ENCODE measurements at places on chromosomes 3 and 15. TPM values are rescaled to one million over a fixed set of nuclear protein-coding genes. Genes with fewer than 3 reads are reported as not detected.

TMEM207 gene
- not detected for total RNA-seq

WDR53 gene
- total RNA-seq, result 4.9 TPM

CLSTN2 gene
- total RNA-seq, result 15.5 TPM

ISL2 gene
- 0.29 TPM for total RNA-seq

GRCh38 chr3:4351164-4351855, 48.1 kb downstream of the SETMAR start:
- H3K27ac ChIP-seq, result peak overlapping the region; percentile 69
- H3K36me3 ChIP-seq, result no peaks in the 10 kb centered on the region
- no peak for DNase-seq
- no peaks in the 10 kb centered on the region for H3K27me3 ChIP-seq

GRCh38 chr3:39216176-39216790, 23.9 kb upstream of the XIRP1 start:
- no peaks in the 10 kb centered on the region for H3K36me3 ChIP-seq
- no peak overlapping the region for H3K27ac ChIP-seq
- no peaks in the 10 kb centered on the region for H3K27me3 ChIP-seq
- DNase-seq, result no peak

GRCh38 chr3:129425213-129425612, 3.2 kb downstream of the EFCAB12 start:
- no peak overlapping the region for H3K27ac ChIP-seq
- no peaks in the 10 kb centered on the region for H3K4me1 ChIP-seq
- H3K27me3 ChIP-seq, result no peaks in the 10 kb centered on the region
- DNase-seq, result no peak
- no peak overlapping the region for H3K4me3 ChIP-seq

DNA sequence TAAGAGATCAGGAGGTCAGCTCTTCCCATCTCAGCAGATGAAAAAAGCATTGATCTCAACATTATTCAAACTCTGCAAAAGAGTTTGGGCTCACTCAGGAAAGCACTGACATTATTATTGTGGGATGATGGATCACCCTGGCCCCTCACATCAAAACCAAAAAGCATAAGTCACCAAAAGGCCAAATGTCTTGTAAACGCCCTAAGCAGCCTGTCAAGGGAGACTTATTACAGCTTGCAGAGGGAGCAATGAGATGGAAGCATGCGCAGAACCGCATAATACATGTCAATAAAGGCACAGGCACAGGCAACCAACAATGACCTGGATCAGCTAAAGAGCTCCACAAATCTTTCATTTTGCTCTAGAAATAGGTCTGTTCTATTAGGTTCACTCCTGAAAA, 4.6 kb downstream of the FSIP1 start:
- H3K4me1 ChIP-seq, result no peaks in the 10 kb centered on the region
- no peak overlapping the region for H3K4me3 ChIP-seq
- no peaks in the 10 kb centered on the region for H3K36me3 ChIP-seq
- H3K27ac ChIP-seq, result no peak overlapping the region
- no peak for DNase-seq
- H3K27me3 ChIP-seq, result no peaks in the 10 kb centered on the region

DNA sequence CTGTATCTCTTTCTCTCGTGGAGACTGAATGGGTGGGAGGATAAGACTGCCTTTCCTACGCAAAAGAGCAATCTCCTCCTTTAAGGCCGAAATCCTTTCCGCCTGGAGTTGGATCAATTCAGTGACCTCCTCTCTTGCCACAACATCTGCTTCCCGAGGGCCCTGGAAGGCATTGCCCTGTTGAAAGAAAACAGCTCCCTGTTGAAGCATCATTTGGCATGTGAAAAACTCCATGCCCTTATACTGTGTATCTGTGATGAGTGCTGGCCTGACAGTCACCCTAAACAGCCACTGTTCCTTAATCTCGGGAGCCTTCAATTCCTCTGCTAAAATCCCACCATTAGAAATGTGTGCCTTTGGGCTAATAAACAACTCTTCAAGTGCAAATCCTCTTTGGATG, 80.2 kb downstream of the BOC start:
- H3K4me1 ChIP-seq, result peaks cover 12% of the 10 kb centered on the region
- H3K27ac ChIP-seq, result peak overlapping the region; percentile 71
- H3K27me3 ChIP-seq, result no peaks in the 10 kb centered on the region
- H3K36me3 ChIP-seq, result no peaks in the 10 kb centered on the region

GRCh38 chr3:16134173-16134928, 40.1 kb upstream of the GALNT15 start:
- peak overlapping the region; percentile 88 for H3K27ac ChIP-seq
- H3K4me1 ChIP-seq, result no peaks in the 10 kb centered on the region
- no peak for DNase-seq
- no peaks in the 10 kb centered on the region for H3K27me3 ChIP-seq

DNA sequence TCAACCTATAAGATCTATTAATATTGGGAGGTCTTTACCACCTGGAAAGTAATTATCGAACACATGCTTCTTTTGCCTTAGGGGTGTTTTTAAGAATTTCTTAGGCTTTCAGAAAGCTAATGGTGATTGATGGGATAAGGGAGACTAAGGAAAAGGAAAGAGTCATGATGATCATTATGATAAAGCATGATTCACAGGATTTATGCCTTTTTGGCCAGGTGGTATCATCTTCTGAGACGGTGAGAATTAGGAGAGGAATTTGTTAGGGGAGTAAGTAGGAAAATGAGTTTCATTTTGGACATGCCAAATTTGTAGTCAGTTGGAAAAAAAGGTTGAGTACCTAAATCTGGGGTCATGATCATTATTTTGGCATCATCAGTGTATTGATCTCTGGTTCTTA, 8.9 kb downstream of the ARMC8 start:
- no peak for DNase-seq
- H3K27ac ChIP-seq, result no peak overlapping the region
- no peak overlapping the region for H3K4me3 ChIP-seq
- no peaks in the 10 kb centered on the region for H3K36me3 ChIP-seq

- no peak for DNase-seq
- H3K4me3 ChIP-seq, result peak overlapping the region; percentile 28
- peak overlapping the region; percentile 86 for H3K27ac ChIP-seq
- no peaks in the 10 kb centered on the region for H3K27me3 ChIP-seq
- peaks cover 21% of the 10 kb centered on the region for H3K4me1 ChIP-seq
- no peaks in the 10 kb centered on the region for H3K36me3 ChIP-seq
Observed at GRCh38 chr15:68333775-68334470, 56.4 kb downstream of the FEM1B start.

- no peaks in the 10 kb centered on the region for H3K27me3 ChIP-seq
- DNase-seq, result no peak
- H3K4me1 ChIP-seq, result no peaks in the 10 kb centered on the region
- H3K36me3 ChIP-seq, result no peaks in the 10 kb centered on the region
- H3K4me3 ChIP-seq, result no peak overlapping the region
- no peak overlapping the region for H3K27ac ChIP-seq
Observed at GRCh38 chr3:23874359-23875112, 42.3 kb downstream of the NKIRAS1 start.

- DNase-seq, result no peak
- H3K27me3 ChIP-seq, result no peaks in the 10 kb centered on the region
- no peak overlapping the region for H3K27ac ChIP-seq
- H3K4me1 ChIP-seq, result no peaks in the 10 kb centered on the region
Observed at GRCh38 chr3:89440386-89440785, 333.0 kb downstream of the EPHA3 start.

DNA sequence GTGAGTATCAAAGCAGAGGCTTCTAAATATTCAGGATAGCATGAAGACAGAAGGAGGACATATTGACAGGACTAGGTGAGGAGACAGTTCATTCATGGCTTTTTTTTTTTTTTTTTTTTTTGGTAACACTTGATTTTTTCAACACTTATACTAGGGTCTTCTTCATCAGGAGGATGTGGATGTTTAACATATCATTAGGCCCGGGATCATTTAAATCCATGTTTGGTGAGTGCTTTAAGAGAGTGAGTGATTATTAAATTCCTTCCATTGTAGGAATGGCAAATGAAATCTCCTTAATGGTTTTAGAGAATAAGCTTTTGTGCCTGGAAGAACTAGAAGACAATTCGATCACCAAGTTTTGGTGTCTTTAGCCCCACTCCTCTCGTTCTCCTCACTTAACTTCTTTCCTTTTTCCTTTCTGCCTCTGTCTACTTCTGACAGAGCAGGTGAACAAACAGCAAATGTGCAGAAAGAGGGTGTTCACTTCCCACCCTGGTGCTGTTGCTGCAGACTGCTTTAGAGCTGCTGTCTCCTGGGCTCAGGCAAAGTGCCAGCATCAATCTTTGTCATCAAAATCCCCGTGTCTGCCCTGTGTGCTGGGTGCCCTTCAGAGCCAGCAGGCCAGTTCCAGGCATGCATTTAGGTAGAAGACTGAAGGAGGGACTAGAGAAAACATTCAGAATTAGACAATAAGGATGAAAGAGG, 35.6 kb upstream of the RAB11A start:
- H3K27ac ChIP-seq, result peak overlapping the region; percentile 91
- H3K4me1 ChIP-seq, result no peaks in the 10 kb centered on the region
- no peak for DNase-seq
- no peaks in the 10 kb centered on the region for H3K36me3 ChIP-seq
- H3K27me3 ChIP-seq, result no peaks in the 10 kb centered on the region
- H3K4me3 ChIP-seq, result no peak overlapping the region

GRCh38 chr3:159877924-159878323, 110.7 kb upstream of the IL12A start:
- no peak overlapping the region for H3K27ac ChIP-seq
- no peak overlapping the region for H3K4me3 ChIP-seq
- no peak for DNase-seq
- H3K36me3 ChIP-seq, result no peaks in the 10 kb centered on the region
- no peaks in the 10 kb centered on the region for H3K27me3 ChIP-seq
- no peaks in the 10 kb centered on the region for H3K4me1 ChIP-seq

All from breast epithelium (tissue), 4 donors.